Amniotic stem cell (primary cell): ENCODE measurements at places on chromosomes 7 and 10.

DNA sequence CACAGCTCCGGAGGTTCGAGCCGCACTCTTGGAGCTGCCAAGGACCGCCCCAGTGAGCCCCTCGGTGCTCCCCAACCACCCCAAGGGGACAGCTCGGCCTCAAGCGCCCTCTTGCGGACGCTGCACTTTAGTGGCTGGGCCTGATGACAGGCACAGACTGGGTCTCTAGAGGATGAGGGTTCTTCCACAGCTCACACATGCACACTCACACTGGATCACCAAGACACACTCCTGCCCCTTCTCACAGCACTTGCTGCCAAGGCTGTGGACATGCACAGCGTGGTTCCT is 2.1 kb downstream of the RET start:
- no peak for DNase-seq

GRCh38 chr10:24848195-24848594 is 104.2 kb downstream of the PRTFDC1 start:
- DNase-seq, result no peak

- no peak for DNase-seq
Measured at GRCh38 chr10:103666087-103666761, 172.7 kb downstream of the NEURL1 start.

DNA sequence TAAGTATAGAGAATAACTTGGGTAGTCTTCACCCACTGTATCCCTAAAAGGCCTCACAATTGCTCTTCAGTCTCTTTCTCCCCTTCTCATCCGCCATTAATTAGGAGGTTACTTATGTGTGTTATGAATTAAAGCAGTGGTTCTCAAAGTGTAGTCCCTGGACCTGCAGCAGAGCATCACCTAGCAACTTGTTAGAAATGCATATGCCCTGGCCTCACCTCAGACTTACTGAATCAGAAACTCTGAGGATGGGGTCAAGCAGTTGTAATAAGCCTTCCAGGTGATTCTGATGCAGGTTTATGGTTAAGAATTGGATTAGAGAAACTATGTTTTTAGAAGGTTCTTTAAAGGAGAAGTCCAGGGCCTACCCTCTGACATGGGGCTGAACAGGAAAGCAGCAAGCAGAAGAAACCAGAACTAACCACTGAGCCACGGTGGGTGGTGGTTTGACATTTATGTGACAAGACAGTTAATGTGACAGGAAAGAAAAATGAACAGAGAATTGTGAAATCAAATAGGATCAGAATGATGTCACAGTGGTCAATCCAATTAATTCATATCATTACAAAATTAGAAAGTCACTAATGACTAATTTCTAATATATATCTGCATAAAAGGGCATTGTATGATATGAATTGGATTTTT is 37.6 kb downstream of the ENTPD1 start:
- DNase-seq, result no peak

DNA sequence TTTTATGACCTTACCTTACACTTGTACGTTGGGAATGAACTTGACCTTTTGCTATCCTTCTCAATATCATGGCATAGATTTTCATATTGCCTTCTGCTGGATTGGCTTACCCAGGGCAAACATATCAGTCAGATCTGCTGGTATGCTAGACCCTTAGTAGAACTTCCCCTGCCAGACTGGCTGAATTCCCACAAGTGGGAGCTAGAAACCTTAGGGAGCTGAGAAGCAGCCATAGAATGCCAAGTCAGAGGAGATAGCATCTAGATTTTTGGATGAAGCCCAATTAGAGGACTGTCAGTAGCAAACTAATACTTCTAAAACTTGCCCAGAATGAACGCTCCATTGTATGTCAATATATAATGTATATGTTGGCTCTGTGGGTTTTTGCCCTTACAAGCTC is 385.0 kb downstream of the NXPH1 start:
- no peak for DNase-seq

GRCh38 chr10:118020365-118020764 is 26.4 kb downstream of the RAB11FIP2 start:
- no peak for DNase-seq

DNA sequence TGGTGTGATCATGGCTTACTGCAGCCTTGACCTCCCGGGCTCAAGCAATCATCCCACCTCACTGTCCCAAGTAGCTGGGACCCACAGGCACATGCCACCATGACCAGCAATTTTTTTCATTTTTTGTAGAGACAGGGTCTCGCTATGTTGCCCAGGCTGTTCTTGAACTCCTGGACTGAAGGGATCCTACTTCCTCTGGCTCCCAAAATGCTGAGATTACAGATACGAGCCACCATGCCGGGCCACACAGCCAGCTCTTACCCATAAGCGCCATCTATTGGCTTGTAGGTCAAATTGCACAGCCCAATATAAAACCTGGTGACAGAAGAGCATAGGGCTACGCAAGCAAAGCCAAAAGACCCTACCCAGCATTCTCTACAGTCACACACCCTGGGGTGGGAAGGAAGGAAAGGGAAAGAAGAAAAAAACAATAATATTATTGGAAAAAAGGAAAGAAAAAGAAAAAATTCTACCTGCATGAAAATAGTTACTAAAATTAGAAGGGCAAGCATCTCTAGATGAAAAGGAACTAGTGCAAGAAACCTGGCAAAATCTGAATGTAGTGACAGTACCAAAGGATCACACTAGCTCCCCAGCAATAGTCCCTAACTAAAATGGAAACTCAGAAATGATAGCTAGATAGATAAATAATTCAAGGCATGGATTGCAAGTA is 29.4 kb upstream of the AMPH start:
- peak; percentile 37 for DNase-seq

- no peak for DNase-seq
Measured at GRCh38 chr7:38335128-38335491, 61.7 kb upstream of the TARP start.

- no peak for DNase-seq
Measured at GRCh38 chr7:143408686-143409561, at the start of gene EPHA1. Gene EPHA1 (minus strand): TSS chr7:143408856. CDS start chr7:143408805, 51 bp downstream.

- no peak for DNase-seq
Measured at GRCh38 chr7:116906391-116906790, 44.0 kb downstream of the CAPZA2 start.

DNA sequence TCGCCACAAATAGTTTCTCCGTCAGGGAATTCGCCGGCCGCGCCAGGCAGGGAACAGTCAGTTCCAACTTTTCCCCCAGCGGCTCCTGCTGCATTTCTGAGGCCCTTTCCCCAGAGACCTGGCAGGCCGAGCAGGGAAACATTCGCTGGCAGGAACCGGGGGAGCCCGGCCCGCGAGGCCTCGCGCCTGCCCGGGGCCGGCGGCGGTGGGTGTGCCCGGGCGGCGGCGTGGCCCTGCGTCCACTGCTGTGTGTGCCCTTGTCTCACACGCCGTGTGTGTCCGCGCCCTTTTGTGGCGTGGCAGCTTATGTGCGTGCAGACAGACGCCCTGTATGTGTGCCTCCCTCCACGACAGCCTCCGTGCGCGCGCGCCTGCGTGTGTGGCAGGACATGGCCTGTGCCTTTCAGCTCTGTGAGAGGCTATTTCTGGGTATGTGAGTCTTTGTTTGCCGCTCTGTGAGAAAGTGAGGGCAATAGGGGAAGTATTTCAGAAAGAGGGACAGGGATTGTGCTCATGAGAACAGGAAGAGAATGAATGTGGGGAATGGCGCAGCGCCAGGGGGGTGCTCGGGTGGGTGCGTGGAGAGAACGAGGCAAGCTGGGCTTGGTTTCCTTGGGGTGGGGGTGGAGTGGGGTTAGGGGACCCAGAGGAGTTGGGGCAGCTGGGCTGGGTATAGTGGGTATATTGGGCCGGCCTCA is 689 bp upstream of the SMARCD3 start:
- peak; percentile 27 for DNase-seq

DNA sequence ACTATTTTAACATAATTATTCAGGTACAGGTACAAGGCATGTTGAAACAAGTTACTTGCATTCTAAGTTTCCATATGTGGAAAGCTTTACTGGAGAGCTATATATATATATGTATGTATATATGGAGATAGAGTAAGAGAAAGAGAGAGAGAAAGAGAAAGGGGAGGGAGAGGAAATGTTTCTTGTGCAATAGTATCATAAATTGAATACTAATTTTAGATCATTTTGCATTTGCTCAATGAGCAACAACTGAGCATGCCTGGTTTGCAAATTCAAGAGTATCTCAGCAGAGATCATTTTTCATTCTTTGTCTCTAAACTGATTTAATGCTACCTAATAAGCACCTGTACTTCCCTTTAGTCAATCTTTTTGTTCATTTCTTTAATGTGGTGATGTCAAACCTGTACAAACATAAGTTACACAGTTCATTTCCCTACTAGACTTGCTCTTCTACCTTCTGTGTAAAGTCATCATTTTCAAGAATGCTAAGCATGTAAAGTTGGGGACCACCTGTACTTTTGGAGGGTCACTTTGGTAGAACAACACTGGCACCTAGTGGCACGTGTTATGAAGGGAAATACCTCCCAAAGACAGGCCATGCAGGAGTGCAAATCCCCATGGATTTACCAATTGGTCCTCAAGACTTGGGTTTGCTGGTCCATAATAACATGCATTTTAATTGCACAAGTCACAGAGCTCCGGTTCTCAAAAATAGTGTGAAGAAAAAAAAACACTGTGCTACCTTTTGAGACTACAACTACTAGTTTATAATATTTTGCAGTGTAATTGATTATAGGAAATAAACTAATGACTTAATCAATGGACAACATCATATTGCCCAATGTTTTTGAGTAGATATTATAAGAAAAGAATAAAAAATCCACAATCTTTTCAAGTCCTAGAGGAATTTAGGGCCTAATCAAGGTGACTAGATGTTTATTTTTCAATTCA is 431.2 kb upstream of the IGFBP3 start:
- peak; percentile 31 for DNase-seq

- no peak for DNase-seq
Measured at GRCh38 chr7:135913404-135913803, 63.8 kb downstream of the MTPN start.

DNA sequence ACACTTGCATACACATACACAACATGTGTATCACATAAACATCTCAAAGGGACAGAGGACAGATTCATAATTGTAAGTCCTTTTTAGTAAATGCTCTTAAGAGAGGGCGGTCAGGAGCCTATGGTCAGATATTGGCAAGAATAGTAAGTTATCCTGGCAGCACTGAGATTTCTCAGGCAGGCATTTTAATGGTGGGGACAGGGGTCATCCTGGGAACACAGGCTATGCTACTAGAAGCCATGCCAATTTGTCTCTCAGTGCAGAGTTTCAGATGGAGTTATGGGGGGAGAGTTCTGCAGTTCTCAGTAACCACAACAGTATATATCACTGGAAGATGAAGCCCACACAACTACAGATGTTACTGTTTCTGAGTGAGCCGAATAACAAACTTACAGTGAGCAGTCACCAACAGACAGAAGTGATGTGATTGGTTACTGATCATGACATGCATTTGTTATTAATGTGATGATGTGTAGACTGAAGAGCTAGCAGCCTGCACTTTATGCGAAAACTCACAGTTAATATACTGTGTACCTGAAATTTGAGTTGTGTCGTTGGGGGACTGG is 16.4 kb downstream of the ZNF487 start:
- DNase-seq, result no peak

DNA sequence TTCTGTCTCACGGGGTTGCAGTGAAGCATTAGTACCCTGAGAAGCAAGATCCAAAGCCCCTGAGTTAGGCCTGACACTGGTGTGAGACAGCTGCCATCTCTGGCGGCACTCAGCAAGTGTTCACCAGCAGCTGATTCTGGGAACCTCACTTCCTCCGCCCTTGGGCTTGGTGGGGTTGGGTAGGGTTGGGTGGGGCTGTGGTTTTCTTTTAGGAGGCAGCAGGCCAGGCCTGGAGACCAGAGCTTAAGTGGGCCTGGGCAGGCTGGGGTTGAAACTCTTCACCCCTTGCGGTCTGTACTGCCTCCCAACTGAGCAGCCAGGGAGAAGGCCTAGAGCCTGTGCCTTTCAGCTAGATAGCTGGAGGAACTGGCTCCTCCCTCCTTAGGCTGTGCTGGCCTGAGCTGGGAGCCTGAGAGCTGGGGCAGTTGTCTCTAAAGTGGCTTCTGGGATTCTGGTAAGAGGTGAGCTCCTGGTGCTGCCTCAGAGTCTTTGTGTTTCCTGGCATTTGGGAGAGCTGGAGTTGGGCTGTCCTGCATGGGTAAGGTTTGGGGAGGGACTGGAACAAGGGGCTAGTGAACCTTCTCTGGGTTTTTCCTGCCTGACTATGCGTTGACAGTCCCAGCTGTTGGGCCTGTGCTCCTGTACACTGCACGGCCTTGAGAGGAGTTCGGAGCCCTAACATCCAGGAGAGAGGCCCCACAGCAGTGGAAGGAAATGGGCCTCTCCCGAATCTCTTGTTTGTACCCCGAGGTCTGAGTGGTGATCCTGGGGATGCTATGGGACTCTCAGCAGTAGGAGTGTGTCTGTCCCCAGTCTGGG is 5.1 kb downstream of the TSPAN14 start:
- no peak for DNase-seq

- no peak for DNase-seq
Measured at GRCh38 chr7:68929781-68930261, 668.5 kb upstream of the AUTS2 start.

DNA sequence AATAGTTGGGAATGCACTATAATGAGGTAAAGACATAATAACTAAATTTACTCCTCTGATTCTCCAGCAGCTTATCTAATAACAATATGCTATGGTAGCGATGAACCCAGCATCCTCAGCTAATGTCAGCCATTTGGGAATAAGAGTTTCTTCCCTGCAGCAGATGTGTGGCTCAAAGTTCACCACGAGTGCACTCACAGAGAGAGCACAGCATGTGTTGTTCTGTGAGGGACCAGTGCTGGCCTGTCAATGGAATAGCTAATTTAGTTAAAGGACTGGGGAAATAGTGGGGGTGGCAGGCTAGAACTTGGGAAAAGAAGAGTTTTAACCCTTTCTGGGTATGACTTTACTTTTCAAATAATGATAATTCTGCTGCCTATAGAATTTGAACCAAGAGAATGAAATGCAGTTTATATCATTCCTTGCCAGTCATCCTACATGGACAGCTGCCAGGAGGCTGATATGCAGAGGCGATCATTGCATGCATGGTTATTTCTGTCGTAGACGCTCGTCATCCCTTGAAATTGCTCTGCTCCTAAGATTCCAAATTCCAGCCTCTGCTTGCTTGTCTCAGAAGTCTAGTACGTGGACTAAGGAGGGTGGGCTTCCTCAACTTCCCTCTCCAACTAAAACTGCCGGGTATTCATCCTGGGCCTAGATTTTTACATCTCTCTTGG is 355.6 kb downstream of the RNLS start:
- peak; percentile 15 for DNase-seq

DNA sequence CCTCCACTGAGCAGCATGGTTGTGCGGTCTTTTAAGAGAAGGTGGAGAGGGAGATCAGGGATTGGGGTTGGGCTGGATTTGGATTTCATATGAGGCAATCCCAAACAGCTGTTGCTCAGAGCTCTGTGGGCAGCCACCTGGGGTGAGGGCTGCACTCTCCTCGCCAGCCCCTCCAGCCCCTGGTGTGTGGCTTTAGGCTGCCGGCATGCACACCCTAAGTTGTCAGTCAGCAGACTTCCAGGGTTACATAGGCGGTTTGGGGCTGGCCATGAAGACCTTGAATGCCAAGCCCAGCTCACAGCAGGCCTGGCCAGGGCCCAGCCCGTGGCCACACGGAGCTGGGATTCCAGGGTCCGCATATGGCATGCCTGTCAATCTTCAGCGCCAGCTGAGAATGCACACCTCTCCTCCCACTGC is 54.8 kb downstream of the ZMIZ1 start:
- DNase-seq, result no peak
